Activated CD4-positive, alpha-beta T cell treated with anti-CD3 and anti-CD28 coated beads for 24 hours (primary cell): ENCODE measurements at places on chromosomes 7 and 10.

DNA sequence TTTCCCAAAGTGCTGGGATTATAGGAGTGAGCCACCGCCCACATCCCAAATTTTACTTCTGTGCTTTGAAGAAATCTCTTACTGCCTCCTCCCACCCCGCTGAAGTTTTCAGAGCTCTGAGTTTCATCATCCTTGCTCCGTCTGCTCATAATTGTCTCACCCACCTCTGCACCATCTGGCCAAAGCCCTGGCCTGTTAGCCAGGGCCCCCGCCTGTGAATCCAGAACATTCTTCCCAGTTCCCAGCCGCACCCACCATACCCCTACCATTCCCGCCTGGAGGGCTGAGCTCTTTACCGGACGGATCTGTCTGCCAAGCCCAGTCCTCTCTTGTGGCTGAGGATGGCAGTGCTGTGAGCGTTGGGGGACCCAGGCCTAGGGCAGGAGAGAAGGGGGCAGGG, 14.5 kb downstream of the SSC4D start:
- DNase-seq: no peak

- no peak for DNase-seq
Observed at GRCh38 chr10:113354711-113355110, 198.1 kb upstream of the HABP2 start.

DNA sequence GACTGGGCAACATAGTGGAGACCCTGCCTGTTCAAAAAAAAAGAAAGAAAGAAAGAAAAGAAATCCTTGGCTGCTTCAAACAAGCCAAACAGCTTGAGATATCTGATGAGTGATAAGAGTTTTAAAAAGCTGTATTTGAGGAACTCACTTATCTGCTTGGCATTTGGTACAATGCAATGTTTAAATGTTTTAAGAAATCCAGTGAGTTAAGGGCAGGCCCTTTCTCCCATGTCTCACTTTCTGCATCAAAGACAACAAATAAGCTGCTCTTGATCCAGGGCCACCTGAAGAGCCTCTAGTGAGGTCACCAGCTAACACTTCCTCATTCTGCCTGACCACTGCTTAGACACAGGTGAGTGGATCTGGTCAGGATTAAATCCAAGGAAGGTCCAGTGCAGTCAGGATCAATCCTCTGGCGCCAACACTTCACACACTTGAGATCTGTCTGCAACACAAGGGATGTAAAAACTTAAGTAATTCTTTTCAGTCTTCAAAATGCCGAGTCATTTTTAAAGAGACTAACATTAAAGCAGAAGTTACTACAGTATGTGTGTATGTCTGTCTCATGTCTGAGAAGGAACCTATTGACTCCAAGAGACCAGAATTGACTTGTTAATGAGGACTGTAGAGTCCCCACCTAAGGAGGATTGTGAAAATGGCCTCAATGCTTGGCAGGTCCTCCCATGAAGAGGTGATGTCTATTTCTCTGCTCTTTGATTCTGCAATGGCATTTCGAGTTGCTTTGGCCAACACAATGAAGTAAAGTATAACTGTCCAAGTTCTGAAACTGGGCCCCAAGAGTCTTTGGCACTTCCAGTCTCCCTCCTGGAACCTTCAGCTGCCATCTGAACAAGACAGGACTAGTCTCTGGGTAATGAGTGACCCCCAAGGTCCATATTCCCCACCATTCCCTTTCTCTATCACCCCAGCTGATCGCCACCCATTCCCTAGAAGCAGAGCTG, 43.1 kb downstream of the CREB3L2 start:
- DNase-seq: no peak

GRCh38 chr10:62395892-62396291, 21.7 kb downstream of the ZNF365 start:
- DNase-seq: no peak

GRCh38 chr7:33961948-33962347, 56.6 kb downstream of the BMPER start:
- no peak for DNase-seq
